ENCODE measurements at places on chromosomes 7 and 10.
A peak's percentile ranks its signal among the peaks of the same experiment; 100 is the strongest.

- peak; percentile 27 for DNase-seq
These were observed 34.2 kb downstream of the MTURN start for GRCh38 chr7:30168835-30169573.

GRCh38 chr10:83765731-83766130, 373.6 kb upstream of the GHITM start:
- no peak for DNase-seq

- DNase-seq, result no peak
These were observed 14.1 kb upstream of the PURB start for GRCh38 chr7:44899443-44899842.

- DNase-seq, result no peak
These were observed 10.5 kb upstream of the KCP start for GRCh38 chr7:128920913-128921582.

GRCh38 chr10:88763441-88763840, 3.6 kb downstream of the LIPN start:
- DNase-seq, result no peak

GRCh38 chr10:99266383-99266782, 30.7 kb upstream of the HPSE2 start:
- DNase-seq, result no peak

Data from epithelial cell of proximal tubule (primary cell).